ENCODE measurements at places on chromosomes 1 and 21.

DNA sequence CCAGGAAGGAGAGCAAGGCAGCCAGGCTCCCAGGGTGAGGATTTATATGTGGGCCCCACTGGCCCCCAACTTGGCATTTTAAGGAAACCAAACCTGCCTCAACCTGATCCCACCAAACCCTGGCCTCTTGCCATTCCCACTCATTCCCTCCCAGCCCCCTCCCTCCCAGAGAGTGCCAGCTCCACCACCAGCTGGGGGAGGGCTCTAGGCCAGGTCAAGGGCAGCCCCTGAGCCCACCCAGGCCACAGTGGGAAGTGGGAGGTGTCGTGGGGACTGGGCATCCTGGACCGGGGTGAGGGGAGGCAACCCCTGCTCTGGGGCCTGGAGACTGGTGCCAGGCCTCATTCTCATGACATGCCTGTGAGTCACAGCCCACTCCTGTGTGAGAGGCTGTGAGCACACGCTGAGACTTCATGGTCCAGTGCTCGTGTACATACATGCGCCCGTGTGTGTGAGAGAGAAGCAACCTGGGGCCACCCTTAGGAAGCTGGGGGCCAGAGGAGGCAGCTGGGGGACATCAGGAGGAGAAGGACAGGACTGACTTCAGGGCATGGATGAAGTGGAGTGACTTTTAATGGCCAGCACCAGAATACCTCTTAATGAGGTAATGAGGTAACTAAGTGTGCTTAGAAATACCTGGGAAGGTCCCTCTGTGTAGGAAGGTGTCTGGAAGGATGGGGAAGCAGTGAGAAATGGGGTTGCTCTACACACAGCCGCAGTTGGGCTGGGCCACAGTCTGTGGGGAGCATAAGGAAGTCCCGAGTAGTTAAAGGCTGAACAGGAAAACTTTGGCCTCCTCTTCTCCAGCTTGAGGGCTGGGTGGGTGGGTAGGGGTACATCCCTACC, at the start of gene S100A2:
TSS of gene S100A2 (minus strand) at position 316 of the 846 bp plus-strand sequence. CDS start 1,967 bp downstream, outside the sequence.
- DNase-seq, result peak; percentile 52

- no peak for DNase-seq
These were observed 115.0 kb downstream of the BACH1 start for GRCh38 chr21:29413683-29414082.

- peak; percentile 68 for DNase-seq
These were observed 43.5 kb upstream of the DNAJC6 start for GRCh38 chr1:65265651-65266351.

GRCh38 chr1:117110774-117111173, 10.8 kb downstream of the TRIM45 start:
- no peak for DNase-seq

GRCh38 chr1:10789803-10790702, 6.4 kb downstream of the CASZ1 start:
- no peak for DNase-seq

DNA sequence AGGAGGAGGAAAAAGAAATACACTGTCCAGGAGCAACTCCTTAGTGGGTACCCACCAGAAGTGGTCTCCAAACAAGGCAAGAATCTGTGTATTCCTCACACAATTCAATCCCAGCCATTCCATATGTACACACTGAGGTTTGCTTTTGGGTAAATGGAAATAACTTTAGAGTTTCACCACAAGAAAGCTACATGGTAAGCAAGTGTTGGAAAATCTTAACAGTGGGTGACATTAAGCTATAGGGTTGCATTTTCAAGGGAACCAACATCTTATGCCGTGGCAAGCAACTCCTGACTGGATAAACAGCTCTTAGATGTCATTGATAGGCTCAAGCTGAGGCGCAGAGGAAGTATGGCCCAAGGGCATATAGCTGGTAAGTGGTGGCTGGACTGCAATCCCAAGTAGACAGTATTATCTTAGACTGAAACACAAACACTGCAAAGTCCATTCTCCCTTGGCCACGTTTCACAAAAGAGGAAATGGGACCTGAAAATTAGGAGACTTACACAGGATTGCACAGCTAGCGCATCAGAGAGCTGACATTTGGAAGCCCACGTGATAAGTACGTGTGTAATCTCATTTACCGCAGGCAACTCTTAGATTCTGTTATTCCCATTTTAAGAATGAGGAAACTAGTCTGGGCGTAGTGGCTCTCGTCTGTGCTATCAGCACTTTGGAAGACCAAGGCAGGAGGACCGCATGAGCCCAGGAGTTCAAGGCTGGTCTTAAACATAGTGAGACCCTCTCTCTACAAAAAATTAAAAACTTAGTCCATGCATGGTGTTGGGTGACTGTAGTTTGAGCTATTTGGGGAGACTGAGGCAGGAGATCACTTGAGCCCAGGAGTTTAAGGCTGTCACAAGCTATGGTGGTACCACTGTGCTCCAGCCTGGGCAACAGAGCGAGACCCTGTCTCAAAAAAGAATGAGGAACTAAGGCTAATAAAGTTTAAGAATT, 4.0 kb upstream of the BRWD1 start:
- DNase-seq, result no peak

DNA sequence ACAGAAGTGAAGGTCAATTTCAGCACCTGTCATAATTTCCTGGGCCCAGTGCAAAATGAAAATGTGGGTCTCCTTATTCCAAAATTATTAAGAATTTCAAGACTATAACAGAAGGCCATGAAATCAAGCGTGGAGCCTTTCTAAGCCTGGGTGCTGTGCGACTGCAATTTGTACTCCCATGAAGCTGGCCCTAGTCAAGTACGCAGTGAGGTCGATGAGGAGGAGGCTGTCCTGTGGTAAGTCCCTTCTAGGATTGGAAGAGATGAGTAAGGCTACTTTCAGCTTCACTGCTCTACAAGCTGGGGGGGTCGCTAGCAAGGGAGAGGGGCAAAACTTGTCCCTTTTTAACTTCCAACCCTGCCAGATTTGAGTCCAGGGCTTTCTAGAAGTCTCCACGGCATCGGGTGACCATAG, 410 bp upstream of the NUDC start:
- DNase-seq, result no peak

- DNase-seq, result no peak
These were observed 63.8 kb downstream of the OLFML3 start for GRCh38 chr1:114043054-114043453.

DNA sequence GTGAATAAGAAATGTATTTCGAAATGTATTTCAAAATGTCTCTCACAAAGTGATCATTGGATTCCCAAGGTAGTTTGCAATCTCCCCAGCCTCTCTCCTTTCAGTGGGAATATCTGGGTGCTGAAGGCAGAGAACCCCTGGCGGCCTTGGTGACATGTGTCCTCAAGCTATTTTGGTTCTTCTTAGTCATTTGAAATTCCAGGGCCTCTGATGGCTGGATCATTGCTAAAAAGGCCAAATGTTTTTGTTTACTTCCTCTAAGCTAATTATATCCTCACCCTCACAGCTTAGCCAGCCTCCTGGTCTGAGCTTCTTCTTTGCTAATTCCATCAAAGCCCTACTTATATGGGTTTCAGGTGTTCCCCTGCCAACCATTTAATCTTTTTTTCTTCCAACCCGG, 71.2 kb downstream of the LRRC40 start:
- no peak for DNase-seq

- no peak for DNase-seq
These were observed 679 bp downstream of the ABL2 start for GRCh38 chr1:179228783-179229213.

DNA sequence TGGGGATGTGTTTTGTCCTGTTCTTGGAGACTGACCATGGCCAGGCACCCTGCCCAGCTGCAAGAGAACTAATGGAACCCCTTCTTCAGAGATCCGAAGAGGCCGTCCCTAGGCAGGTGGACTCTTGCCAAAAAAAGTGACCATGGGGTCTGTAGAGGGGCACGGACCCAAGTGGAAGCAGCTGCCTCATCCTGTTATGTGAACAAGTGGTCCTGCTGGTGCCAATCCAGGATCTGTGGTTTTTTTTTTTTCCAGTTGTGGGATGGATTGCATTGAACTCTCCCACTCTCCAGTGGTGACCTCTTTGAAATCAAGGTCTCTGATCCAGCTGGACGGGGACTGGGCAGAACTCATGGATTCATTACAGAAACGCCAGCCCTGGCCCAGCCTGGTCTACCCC, 71.2 kb downstream of the ARHGEF10L start:
- no peak for DNase-seq

GRCh38 chr1:109914587-109915240, 4.1 kb downstream of the CSF1 start:
- DNase-seq, result no peak

GRCh38 chr21:45209046-45209445, 78.6 kb downstream of the POFUT2 start:
- DNase-seq, result no peak

GRCh38 chr1:32984455-32985171, 20.0 kb upstream of the RNF19B start:
- peak; percentile 76 for DNase-seq

DNA sequence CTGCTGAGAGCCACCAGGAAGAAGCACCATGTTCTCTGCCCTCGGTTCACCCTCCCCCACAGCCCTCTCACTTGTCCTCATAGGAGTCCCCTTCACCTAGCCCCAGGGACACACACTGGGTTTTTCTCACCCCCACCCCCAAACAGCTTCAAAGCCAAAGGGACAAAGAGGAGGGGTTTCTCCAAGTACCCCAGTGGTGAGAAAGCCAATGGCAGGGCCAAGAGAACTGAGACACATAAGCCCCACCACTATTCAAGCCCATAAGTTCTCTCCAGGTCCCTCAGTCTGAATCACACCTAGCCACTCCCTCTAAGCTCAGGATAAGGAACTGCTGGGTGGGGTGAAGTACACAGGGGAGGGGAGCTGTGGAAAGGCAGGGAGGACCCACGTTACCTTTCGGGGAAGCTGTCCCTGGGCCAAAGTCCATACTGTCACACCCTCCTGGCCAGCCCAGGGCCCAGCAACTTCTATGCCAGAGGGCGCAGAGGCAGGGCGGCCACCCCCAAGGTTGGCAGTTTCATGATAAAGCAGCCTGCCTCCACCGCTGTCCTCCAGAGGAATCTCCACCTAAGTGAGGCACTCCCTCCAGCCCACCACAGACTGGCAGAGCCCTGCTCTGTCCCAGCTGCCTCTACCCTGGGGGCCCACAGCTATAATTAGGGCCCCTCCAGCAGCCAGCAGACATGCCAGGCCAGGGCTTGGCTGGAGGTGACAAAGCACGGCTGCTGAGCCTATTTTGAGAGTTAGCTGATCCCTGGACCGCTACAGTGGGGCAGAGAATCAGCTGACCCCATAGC, 39.0 kb upstream of the PPP1R15B start:
- no peak for DNase-seq

DNA sequence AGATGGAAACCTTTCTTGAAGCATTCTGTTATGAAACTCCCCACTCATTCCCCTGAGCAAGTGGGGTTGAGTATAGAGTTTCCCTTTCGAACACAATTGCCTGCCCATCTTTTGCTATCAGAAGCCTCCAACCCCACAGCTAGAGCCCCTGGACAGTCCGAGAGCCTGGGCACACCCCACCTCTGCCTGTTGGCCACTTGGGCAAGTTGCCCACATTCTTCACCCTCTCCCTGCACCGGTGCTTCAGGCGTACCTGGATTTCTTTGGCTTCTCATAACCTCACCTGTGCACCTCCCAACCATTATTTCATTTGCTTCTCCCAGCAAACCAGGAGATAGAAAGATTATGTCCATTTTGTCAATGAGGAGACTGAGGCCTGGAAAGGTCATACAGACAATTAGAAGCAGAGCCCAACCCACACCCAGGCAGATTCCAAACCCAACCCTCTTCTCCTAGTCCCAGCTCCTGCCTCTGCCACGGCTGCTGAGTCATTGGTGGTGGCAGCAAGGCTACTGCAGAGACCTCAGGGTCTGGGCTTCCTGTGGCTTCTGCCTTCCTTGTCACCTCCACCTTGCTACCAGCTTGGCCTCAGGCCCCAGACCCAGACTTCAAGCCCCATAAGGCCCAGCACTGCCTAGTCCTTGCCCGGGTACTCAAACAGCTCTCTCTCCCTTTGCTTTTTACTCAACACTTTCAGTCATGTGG, 118.7 kb upstream of the ZBTB40 start:
- no peak for DNase-seq

- DNase-seq, result peak; percentile 76
These were observed 30.9 kb downstream of the PDE9A start for GRCh38 chr21:42684109-42684916.

- DNase-seq, result no peak
These were observed 132.7 kb upstream of the USP24 start for GRCh38 chr1:55347866-55348265.

- DNase-seq, result no peak
These were observed 45.6 kb upstream of the CSF1 start for GRCh38 chr1:109864930-109865612.

DNA sequence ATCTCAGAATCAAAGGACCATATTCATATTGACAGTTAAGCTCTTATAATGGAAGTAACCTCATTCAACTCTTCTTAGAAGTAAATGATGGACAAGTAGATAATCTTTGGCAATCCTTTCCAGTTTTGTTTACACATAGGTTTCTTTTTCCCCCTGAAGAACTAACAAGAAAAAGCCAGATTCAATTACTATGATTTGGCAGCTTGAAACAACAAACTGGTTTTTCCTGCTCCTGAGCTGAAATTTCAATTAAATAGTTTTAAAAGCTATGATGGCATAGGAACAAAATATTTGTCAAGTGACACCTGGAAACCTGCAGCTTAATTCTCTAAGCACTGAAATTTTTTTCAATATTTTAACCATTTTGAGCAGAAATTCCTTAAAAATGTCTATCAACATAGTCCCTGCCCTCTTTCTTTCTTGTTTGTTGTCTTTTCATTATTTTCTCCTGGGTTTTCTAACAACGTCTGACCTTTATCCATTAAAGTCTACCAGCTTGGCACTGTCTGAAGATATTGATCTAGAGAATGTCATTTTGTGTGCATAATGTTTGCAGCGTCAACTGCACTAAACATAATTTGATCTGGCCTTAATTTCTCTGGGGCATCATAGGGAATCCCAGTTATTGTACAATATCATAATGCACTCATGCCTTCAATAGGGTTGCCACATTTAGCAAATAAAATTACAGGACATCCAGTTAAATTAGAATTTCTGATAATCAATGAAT, 4.0 kb upstream of the SLC35A3 start:
- no peak for DNase-seq

DNA sequence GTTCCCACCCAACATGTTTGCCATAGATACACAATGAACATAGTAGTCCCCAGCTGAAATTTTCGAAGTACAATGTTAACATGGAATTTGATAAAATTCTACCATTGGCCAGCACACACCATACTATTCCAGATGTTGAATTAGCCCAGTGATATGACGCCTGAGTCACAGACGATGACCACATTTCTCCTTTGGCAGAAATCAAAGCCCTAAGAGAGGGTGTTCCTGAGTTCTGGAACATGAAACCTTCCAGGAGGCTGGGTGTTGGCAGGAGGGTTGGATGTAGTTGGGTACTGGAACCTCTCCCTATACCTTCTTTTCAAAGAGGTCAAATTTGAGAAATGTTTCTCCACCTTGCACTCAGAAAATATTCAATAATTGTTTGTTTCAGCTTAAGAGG, 37.8 kb downstream of the LPAR3 start:
- no peak for DNase-seq
